ENCODE measurements at places on chromosomes 4 and X.

DNA sequence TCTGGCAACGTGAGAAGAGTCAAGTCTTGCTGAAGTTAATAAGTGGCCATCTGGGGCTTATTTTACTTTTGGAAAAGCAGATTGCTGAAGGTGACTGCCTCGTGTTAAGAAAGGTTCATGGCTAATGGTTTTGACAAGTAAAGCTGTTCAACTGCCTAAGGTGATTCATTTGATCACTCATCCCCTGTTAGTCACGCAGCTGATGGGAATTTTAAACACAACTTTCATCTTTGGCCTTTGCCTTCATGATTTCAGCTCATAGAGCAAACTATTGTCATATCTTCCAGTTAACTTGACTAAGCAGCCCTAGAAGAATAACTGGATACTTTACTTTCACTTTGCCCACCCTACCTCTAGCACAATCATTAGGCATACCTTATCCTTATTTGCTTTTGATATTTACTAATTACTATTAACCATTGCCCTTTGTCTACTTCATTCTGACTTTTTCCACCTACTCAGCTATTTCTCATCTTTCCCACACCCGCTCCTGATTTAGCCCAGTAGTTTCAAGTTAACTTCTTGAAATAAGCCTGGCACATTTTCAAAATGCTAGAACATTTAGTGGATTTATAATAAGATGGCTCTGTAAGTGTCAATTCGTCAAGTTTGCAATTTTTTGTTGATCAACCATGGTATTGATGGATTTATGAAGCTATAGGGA lies 170.6 kb upstream of the S100G start:
- DNase-seq = peak; percentile 1

DNA sequence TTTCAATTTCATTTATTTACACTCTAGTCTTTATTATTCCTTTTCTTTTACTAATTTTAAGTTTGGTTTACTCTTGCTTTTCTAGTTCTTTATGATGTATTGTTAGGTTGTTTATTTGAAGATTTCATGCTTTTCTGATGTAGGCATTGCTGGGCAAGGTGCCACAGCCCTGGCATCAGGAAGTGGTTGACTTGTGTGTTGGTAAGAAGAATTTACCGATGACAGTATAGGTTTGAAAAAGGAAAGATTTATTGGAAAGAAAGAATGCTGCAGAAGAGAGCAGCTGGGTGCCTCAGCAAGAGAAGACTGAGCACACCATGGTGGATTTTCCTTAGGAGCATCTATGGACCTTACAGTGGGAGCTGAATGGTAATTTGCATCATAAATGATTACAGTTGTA lies 153.2 kb downstream of the KLF8 start:
- no peak for DNase-seq

- DNase-seq = no peak
These were observed 324.2 kb downstream of the TMA16 start for GRCh38 chr4:163818673-163819072.

- no peak for DNase-seq
These were observed 12.2 kb downstream of the UCP1 start for GRCh38 chr4:140556372-140557085.

DNA sequence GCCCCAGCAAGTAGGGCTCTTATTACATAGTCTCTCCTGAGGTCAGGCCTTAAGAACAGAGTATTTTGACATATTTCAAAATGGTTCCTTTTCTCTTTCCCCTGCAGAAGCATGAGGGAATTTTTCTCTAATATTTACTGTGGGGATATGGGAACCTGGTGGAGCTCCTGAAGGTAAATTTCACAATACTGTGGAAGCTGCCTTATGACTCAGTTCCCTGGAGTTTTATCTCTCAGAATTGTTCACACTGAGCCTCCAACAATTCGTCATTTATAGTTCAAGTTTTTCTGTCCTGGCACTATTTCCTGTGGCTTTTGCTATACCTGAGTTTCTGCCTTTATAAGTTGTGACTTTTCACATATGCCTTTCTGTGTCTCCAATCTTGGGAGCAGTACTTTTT lies 607.2 kb upstream of the NDST4 start:
- DNase-seq = no peak

DNA sequence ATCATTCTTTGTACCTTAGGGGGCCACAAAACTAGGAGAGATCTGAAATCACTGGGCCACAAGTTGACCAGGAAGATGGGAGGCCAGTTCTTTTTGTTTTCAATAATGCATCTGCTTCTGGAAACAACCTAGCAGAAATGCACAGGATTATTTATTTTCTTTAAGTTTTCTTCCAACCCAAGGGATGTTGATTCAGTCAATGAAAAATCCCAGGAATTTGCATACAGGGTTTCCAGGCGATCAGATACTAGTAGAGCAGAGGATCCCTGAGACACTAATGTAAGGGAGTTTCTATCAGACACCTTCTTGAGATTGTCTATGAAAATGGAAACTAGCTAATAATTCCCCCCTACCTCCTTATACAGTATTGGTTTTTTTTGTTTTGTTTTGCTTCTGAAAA lies 7.4 kb downstream of the ATOH1 start:
- no peak for DNase-seq

DNA sequence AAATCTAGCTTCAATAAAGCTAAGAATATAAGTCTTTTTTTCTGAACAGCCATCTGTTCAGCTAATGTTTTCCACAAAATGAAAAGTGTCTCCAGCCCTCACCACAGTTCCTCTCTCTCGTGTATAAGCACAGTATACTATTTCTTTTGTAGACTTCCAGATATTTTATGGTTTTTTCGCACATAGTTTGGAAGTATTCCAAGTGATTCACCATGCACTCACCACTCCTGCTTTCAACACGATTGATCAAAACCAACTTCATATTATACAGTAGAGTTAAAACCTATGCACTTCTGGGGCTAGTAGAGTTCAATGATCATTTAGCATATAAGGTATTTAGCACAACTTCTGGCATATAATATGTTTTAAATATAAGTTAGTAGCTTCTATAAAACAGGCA lies 105.8 kb upstream of the DCAF12L1 start:
- DNase-seq = no peak

All from SW 1271 (cell line).